Stimulated activated CD4-positive, alpha-beta T cell treated with anti-CD3 and anti-CD28 coated beads, Interleukin-1b, Interleukin-23, amount 100 ng/mL, for 1 hour (primary cell): ENCODE measurements at places on chromosomes 4 and X.

GRCh38 chr4:131084997-131085396 is 1989.0 kb downstream of the C4orf33 start:
- no peak for DNase-seq

DNA sequence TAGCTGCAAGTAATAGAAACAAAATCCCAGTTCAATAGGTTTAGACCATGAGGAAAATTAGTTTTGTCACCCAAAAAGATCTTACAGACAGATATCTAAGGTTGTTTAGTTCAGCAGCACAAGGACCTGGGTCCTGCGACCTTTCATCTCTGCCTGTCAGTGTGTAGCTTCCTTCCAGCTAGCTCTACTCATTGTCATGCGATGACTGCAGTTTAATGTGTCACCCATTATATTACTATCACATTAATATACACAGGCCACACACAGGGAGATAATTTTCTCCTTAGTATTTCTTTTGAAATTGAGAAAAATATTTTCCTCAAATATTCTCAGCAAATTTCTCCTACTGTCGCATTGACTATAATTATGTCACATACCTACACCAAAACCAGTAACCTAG is 232.1 kb upstream of the ARSJ start:
- DNase-seq: no peak

DNA sequence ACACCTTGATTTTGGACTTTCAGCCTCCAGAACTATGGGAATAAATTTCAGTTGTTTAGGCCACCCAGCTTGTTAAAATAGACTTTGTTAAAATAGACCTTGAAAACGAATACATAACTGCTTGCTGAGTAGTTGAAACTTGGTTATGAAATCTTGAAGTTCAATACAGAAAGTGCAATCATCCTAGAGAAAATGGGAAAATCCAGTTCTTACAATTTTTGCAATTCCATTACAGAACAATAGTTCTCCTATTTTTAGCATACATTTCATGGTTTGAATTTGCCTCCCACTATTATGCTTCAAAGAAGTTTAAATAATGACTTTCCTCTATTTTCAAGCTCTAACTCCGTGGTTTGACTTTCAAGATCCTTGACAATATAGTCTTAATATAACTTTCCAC is 10.5 kb downstream of the TLR1 start:
- DNase-seq: no peak

DNA sequence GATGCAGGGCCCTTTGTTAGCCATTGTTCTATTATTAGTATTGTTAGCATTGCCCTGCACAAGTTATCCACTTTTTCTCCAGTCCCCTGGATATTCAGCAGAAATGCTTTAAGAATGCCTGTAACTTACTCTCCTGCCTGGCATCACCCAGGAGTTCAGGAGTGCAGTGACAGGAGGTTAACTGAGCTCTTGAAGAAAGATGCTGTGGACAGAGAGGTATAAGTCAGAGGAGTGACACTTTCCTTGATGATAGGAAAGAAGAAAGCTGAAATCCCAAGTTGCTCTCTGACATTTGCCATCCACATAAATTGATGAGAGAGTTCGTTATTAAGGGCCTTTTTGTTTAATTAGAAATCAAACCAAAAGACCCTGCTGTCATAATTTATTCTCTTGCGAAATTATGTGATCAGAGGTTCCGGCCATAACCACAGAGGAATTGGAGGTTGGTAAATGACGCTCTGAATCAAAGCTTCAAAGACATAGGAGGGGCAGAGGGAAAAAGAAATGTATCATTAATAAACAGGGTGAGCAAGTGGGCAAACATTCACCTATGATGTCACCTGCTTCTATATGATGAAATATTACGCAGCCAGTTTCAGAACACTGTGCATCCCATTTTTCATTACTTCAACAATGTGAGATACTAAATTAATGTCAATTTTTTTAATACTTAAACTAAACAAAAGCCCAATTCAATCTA is 230.2 kb upstream of the JADE1 start:
- no peak for DNase-seq

- DNase-seq: no peak
These were observed 55.7 kb upstream of the PPARGC1A start for GRCh38 chr4:23945451-23946017.

DNA sequence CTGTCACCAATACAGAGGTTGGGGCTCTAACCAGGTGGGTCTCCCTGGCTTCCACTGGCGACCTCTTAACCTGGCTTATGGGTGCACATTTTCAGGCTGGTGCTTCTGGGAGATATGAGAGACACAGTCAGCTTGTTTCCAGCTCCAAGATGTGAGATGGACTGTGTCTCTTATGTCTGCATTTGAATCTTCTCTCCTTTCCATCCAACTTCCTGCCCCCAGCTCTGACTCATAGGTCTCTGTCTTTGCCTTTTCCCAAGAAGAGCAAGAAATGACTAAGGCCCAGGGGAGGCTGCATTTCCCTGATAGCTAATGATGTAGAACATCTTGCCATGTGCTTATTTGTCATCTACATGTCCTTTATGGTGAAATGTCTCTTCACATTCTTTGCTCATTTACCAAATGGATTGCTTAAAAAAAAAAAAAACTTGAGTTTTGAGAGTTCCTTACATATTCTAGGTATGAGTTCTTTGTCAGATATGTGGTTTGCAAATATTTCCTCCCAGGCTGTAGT is 3.2 kb upstream of the UXT start:
- no peak for DNase-seq

- no peak for DNase-seq
These were observed 43.1 kb upstream of the UCP1 start for GRCh38 chr4:140611854-140612253.

GRCh38 chrX:16930392-16930791 is 16.1 kb upstream of the REPS2 start:
- DNase-seq: no peak
